ENCODE measurements at places on chromosomes 5 and 9.

- DNase-seq, result no peak
These were observed 145.0 kb upstream of the SLC28A3 start for GRCh38 chr9:84485539-84485938.

GRCh38 chr9:38022203-38022895, 46.7 kb downstream of the SHB start:
- no peak for DNase-seq

DNA sequence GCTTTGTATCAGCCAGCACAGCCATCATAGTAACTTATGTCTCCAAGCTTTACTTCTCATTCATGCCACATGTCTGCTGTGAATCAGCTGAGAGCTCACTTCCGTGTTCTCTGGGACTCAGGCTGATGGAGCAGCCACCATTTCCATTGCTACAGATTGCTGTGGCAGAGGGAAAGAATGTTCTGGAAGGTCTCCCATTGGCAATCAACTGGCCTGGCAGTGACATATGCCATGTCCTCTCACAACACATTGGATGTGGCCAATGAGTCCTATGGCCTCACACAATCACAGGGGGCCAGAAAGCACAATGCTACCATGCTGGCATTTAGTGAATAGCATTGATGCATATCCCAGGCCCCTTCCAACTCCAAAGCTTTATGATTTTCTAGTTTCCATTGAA, 44.1 kb downstream of the KIF4B start:
- no peak for DNase-seq

- no peak for DNase-seq
These were observed 39.7 kb downstream of the DDX31 start for GRCh38 chr9:132630116-132630515.

DNA sequence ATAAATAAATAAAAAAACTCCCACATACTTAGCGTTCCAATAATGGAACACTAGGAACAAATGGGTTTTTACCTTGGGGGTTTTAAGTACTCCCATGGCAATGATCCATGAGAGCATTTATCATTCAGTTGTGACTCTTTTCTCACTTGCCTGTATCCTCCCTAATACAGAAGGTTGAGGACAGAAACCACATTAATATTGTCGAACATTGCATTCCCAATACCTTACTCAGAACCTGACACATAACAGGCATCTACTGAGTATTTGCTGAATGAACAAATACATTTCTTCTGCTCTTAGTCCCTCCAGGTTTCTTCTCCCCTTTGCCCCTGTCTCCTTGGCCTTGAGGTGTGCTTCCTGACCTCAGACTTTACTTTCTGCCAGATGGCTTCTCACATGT, 175.9 kb downstream of the CEMIP2 start:
- DNase-seq, result no peak

DNA sequence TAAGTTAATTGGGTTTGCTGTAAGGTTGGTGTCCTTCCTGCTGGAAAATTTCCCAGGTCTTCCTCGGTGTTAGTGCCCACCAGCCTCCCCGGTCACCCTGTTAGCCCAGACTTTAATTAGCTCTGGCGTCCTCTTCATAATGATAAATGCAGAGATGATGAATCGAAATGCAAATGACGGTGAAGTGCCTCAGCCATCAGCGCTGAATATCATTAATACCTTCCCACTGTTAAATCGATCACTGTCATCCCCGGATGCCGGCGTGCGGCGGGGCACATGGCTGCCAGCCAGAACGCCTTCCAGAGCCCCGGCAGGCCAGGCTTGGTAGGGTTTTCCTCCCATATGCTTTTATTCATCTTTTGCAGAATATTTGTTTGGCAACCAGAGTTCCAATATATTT, 204.5 kb downstream of the IRX2 start:
- no peak for DNase-seq

DNA sequence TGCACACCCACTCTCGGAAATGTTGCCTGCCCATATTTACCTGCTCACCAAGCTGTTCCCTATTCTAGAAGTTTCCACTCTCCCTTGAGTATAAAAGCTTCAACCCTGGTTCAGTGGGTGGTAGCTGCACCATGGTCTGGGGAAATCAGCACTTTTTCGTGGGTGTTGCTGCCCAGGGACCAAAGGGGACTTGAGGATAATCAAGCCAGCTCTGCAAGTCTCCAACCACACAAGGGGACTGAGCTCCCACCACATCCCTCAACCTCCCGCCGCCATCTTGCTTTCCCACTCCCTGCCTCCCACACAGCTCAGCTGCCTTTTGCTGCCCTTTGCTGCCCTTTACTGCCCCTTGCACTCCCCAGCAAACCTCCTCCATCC, 210.0 kb downstream of the AUH start:
- DNase-seq, result no peak

DNA sequence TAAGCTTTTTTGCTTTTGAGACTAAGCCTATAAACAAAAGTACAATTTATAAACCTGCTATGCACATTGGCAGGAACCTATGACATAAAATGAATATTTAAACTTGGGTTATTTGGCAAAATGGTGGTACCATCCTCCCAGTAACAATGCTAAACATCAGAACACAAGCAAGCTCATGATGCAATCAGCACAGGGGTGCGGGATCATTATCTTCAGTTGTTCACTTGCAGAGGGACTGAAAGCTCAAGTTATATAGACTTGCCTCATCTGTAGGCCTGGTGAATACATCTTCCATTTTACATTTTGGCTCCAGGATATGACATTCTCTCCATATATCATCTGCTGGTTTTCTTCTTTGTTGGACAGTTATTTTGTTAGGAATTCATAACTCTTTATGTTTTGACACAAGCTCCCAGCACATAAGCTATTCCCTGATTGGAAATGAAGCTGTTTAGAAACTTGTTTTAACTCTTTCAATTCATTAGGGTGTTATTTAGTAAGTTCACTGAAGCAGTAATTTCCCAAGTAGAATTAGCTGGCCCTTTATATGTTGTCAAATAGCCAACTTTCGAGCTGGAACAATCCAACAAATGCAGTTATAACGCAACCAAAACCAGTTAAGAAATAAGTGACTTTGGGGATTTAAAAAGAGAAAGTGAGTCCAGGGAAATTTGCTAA, 124.7 kb upstream of the LIFR start:
- no peak for DNase-seq

DNA sequence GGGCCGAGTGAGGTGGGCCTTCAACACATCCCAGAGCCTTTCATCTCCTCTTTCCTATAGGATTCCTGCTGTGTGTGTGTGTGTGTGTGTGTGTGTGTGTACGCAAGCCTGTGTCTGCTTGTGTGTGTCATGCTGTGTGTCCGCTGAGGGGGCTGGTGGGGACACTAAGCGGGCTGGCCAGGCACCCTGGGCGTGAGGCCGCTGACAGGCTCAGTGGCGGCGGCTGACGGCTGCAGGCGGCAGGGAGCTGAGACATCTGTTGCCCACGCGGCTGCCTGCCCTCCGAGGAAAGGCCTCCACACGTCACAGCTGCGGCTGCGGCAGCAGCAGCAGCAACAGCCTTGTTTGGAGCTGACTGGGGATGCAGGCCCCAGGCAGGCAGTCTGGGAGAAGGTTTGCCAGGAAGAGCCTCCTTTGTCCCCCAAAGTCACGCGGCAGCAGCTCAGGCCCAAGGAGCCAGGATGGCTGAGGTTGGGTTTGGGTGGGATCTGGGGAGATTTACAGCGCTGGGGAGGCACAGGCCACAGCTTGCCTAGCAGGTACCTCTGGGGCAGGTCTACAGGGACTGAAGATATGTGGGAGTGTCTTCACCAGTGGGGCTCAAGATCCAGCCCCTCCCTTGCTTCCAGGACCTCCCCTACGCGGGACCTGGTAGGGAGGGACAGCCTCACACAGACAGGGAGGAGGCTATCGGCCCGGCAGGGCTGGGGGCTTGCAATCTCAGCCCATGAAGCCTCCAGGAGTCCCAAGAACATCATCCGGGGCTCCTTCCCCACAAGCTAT, 1.8 kb downstream of the PDLIM4 start:
- DNase-seq, result no peak

DNA sequence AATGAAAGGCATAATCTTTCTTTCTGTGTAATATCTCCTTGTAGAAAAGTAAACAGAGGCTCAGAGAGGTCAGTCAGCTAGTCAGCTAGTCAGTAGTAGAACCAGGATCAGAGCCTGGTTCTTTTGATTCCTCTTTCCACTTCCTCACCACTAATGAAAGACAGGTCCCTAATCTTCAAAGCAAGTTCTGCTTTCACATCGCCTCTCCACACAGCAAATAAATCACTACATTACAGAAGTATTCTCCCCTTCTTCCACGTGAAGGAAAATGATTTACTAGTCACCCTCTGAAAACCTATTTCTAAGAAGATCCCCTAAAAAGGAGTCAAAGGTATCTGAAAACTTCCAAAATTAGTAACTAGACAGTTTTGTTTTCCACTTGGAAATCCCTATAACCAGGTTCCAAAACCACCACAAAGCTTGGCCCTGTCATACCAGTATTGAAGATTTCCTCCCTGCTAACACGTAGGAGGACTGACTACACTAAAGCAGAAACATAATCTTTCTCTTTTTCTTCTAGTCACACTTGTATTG, 140.5 kb upstream of the TARS1 start:
- no peak for DNase-seq

DNA sequence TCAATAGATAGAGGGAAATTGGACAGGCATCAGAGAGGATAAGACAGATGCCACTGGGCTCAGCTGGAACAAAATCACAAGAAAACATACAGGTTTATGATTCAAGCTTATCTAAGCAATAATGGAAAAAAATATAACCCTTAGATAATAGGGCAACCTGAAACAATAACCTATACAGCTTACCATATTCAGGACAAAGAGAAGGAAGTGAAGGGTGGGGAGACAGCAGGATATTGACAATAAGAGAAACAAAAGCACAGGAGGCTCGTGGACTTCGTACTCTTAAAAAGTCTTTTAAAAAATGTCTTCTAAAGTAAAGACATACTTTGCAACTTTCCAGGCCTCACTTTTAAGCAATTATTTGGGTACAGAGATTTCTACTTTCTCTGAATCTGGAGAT, 225.3 kb downstream of the NTRK2 start:
- DNase-seq, result no peak

GRCh38 chr5:8606231-8606630, 737.3 kb downstream of the MTRR start:
- no peak for DNase-seq

DNA sequence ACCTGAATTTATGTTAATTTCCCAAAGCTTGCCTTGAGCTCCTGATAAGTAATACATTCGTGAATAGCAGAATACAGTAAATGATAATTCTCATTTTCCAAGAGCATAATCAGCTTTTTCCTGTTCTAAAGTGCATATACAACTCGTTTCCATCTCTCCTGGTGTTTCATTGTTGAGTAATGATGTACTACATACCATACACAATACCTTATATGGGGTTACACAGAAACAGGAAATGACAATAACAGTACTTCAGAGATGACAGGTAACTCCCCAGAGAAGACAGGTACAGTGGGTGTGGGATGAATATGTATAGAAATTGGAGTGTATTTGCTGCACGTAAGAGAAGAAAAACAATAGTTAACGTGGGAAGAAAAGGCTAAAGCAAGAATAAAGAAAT, 287.1 kb downstream of the TENT4A start:
- no peak for DNase-seq

All from activated T-cell treated with anti-CD3 and anti-CD28 coated beads, Interleukin-2, amount 50 U/mL, for 4 hours (primary cell).